ENCODE measurements at places on chromosomes 4 and X.

- DNase-seq = no peak
These were observed 262.5 kb upstream of the TEX13A start for GRCh38 chrX:105483011-105483410.

GRCh38 chrX:39331082-39331704 lies 529.9 kb downstream of the MID1IP1 start:
- DNase-seq = no peak

DNA sequence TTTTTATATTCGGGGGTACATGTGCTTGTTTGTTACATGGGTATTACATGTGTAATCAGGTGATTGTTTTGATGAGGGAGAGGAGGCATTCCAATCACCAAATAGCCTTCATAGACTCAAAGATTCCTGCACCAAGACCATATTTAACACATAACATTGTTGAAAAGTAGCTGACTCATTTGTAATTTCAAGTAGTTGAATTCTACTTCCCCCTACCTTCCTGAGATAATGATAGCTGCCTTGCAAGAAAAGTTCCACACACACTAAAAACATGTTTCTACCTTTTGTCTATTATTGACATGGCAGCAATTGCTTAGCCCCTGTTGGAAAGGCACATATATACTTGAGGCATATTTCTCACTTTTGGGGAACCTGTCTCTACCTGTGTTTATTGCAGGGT lies 16.1 kb downstream of the PGAM4 start:
- no peak for DNase-seq

GRCh38 chr4:162853788-162854187 lies 312.9 kb downstream of the NAF1 start:
- no peak for DNase-seq

- no peak for DNase-seq
These were observed 189.8 kb upstream of the AFF2 start for GRCh38 chrX:148310426-148311165.

Measured in left ventricle myocardium inferior (tissue), 1 donor.